ENCODE measurements at places on chromosomes 3 and 15. TPM values are rescaled to one million over a fixed set of nuclear protein-coding genes. Genes with fewer than 3 reads are reported as not detected.

GRCh38 chr15:77832874-77833273 is 200.2 kb upstream of the LINGO1 start:
- DNase-seq, result no peak

- DNase-seq, result no peak
These were observed 157.4 kb upstream of the CTNNB1 start for GRCh38 chr3:41041899-41042298.

Gene CHRM5
- polyA plus RNA-seq, result 1.2 TPM

GRCh38 chr3:148820361-148821245 is 7.0 kb upstream of the CPB1 start:
- no peak for DNase-seq

DNA sequence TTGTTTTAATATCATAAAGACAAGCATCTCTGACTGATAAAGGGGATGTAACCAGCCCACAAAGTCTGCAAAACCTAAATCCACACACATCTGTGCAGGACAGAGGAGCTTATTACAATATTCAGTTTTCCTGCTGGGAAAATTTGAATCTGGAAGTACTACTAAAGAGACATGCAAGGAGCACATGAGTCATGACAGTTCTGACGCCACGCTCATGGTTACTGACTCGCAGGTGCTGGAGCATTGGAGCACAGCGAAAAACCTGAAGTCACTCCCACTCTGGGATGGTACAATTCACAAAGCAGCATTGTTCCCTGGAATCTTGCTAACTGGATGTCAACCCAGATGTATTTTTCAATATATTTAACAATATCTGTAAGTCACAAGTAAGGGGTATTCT is 7.6 kb upstream of the ISL2 start:
- no peak for DNase-seq

- peak; percentile 9 for DNase-seq
These were observed 528.1 kb upstream of the MCTP2 start for GRCh38 chr15:93703092-93703739.

Gene ICE2
- polyA plus RNA-seq, result 38.7 TPM

Gene NPAP1
- polyA plus RNA-seq, result 0.40 TPM

DNA sequence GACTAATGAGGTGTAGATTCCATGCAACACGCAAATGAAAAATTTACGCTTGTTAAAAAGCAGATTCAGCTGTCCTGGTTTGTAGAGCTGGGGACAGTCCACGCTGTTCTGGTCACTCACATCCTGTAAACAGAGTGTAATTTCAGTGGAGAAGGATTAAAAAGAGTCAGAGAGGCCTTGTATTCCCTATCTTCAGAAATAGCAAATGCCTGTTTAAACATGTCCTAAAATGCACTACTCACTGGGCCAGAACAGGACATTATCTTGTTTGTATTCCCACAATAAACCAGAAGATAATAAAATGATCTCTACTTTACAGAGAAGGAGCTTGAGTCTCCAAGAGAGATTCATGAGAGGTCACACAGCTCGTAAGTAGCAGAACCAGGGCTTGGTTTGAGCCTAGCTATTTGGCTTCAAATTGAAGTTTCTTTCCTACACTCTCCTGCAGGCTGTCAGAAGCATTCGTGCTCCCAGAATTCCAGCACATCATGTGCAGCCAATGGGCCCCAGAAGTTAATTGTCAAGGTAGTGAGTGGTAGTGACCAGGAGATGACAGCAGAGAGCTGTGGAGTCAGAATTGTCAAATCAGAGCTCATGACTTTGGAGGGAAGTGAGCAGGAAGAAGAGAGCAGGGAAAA is 242.5 kb downstream of the ATP8B4 start:
- no peak for DNase-seq

Gene CCNB2
- 18.8 TPM for polyA plus RNA-seq

DNA sequence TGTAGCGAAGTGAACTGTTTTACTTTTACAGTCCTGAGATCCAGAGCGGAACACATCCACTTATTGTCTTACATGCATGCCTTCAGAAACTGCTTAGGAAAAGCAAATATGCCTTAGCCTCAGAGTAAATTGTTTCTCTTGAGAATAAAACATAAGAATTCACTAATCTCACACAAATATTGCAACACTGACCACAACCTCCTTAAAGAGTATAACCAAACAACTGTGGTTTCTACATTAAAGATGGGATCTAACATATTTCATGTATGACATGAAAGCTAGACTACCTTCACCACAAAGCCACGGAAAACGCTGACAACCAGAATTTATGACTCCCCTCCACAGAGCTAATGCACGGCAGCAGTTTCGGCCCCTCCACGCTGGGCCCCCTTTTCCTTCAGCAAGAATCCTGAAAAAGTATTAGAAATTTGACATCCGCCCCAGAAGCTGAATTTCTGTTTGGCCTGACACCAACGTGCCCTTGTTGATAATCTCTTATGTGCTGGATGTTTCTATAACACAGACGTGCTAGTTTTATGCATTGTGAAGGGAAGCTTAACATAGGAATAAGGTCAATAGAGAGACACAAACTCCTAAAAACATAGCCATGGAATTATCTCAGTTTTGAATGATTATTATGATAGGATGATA is 84.6 kb downstream of the GREM1 start:
- no peak for DNase-seq

DNA sequence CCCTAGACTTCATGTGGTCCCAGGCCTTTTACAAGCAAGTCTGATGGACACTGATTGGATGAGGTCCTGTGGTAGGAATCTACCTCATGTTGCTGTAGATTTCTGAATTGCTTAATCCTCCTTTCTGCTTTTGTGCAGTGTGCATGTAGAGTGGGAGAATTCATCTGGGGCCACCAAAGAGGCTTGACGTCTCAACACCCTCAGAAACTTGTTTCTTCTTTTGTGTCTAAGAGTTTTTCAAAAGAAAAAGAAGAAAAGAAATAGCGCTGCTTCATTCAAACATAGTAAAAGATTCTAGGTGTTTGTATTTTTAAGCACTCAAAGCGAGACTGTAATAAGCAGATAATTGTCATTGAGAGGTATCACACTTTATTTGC is 46.2 kb downstream of the NR1D2 start:
- DNase-seq, result no peak

GRCh38 chr3:181103605-181104004 is 114.1 kb upstream of the DNAJC19 start:
- no peak for DNase-seq

Gene KNL1
- polyA plus RNA-seq, result 8.7 TPM

Gene HTR3E
- not detected for polyA plus RNA-seq

GRCh38 chr3:129812589-129812988 is 80.9 kb downstream of the TMCC1 start:
- no peak for DNase-seq

DNA sequence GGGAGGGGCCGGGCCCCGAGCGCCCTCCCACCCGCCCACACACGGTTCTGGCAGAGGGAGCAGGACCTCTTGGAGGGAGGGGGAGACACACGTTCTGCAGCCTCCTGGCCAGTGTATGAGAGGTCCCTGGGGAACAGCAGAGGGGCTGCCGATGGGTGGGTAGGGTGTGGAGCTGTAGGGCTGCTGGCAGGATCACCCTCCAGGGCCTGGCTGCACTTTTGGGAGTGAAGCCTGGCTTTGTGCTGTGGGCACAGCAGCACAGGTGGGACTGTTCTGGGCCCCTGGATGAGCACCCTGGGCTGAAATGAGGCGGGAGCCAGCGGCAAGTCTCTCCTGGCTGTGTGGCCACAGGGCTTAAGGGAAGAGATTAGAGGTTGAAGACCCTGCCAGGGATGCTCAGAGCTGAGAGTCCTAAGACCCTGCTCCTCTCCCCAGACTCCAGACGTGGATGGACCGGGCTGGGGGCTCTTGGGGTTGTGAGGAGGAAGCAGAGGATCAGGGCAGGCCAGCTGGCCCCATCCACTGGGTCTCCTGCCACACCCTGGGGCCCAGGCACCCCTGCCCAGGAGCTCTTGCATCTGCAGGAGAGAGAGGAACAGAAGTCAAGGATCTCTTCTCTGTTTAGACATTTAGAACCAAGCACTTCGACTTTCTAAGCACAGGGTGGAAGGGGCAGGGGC is 45.2 kb downstream of the RGMA start:
- no peak for DNase-seq

GRCh38 chr3:175238801-175239200 is 379.7 kb downstream of the NAALADL2 start:
- DNase-seq, result no peak

DNA sequence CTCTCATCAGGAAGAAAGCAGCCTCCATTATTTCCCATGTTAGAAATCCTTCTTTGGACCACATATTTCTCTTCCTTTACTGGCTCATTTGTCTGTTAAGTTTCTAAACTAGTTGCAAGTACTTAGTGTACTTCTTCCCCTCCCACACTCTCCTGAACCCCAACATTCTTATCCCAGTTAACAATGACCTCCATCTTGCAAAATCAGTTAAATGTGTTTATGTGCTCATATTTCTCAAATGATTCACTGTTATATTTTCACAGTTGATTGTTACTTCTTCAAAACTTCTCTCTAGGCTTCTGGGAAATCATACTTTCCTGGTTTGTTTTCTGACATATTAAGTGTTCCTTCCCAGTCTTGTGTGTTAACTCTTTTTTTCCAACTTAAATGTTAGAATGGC is 856.9 kb downstream of the EPHA3 start:
- no peak for DNase-seq

Gene CTXN2
- polyA plus RNA-seq, result 1.1 TPM

Gene MEX3B
- polyA plus RNA-seq, result 24.2 TPM

DNA sequence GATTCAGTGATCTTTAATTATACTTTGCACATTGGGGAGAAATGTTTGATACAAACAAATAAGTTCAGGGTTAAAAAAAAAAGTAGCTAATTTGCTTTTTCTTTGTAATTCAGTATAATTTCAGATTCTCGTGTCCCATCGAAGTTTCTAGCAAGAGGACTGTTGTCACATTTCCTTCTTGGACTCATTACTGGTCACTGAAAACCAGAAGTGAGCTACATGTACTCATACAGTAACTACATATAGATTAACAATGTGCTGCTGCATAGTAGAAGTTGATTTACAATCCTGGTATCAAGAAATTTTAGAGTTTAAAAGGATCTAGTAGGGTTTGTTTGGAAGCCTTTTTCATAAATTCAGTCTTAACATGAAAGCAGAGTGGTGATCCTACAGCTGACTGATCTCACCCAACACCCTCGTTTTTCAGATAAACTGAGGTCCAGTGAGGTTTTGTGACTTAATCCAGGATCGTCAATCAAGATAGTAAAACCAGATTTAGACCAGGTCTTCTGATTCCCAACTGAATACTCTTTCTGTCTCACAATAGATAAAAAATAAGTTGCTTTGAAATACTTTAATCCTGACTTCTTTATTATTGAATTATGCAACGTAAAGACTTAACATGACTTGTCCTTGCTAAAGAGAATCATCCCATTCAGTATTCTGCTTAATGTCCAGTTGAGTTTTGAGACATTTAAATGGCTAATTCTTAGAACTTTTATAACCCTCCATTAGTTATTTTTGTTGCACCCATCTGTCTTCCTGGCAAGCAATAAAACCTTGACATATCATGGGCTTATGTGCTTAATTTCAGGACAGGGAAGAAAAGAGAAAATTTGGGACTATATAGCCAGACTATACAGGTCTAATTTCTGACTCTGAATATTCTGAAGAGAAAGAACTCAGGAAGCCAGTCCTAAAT is 2.8 kb downstream of the SEC62 start:
- no peak for DNase-seq

GRCh38 chr3:122893754-122894668 is 99.1 kb downstream of the SLC49A4 start:
- no peak for DNase-seq

- DNase-seq, result no peak
These were observed 201.9 kb upstream of the STRIT1 start for GRCh38 chr3:155495387-155495786.

DNA sequence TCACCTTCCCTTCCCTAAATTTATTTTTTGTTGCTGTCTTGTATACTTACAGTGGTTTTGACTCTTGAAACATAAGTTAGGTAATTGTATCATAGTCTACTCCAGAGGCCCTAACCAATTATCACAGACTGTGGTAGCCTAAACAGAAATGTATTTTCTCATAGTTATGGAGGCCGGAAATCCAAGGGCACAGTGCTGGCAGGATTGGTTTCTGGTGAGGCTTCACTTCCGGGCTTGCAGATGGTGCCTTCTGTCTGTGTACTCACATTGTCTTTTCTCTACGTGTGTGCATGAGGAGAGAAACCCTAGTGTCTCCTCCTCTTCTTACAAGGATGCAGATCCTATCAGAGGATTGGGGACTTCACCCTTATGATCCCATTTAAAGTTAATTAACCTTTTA is 290.2 kb upstream of the KCNMB2 start:
- DNase-seq, result no peak

DNA sequence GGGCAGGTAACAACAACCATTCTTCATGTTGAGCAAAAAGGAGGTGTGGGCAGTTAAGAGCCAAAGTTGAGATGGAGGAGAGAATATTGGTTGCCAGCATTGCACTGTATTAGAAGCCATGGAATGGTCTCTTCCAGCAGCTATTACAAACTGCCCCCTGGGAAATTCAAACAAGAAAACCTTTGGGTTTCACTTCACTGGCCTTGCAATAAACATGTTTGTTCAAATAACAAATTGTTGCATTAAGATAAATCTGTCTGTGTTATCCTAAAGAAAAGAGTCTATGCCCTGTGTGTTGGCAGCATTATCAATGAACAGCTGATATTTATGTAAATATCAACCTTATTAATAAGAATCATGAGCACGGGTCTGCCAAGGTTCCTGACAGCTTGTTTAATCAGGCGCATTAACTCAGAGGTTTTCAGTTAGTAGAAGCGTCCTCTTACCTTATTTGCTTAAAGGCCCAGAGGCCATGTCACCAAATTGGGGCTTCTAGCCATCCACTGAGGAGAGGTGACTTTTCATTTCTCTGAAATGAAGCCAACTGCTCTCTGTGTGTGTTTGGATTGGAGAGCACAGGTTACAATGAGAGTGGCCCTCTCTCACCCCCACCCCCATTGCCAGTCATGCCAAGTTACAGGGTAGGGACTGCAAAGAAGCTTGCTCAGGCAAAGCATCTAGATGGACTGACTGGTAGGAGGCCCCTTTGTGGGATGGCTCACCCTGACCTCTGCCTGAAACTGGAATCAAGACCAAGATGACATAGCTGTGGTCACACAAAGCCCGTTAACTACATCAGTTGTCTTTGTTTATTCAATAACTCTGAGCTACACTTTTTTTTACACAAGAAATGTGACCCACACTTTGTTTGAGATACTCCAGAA is 10.5 kb downstream of the FILIP1L start:
- no peak for DNase-seq

- no peak for DNase-seq
These were observed 35.6 kb downstream of the SMAD3 start for GRCh38 chr15:67100801-67101581.

GRCh38 chr3:107063351-107063750 is 313.9 kb upstream of the CCDC54 start:
- no peak for DNase-seq

DNA sequence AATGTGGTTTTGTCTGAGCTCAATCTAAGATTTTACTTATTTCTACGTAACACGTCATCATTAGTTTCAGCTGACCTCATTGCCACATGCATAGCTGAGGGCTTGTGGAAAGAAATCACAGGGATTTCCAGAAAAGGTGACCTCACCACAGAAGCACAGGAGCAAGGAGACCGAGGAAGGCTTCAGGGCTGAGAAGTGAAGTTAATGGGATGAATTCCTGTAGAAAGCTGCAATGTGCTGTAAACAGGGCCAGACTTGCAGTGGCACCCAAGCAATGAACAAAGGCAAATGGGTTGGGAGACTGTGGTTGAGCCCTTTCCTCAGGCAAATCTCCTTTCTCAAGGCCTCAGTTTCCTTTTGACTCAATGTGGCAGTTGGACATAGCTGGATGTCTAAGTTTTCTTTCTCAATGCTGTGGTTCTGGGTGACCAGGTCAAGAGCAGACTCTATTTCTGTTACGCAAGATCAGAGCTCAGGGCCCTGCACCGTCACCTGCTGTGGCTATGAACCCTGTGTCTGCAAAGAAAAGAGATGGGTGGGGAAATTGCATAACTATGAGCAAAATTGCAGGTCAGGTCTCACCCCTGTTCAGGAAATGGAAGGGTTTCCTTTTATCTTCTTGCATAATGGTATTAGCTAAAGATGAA is 252.2 kb upstream of the TBL1XR1 start:
- DNase-seq, result no peak
